ENCODE measurements at places on chromosomes 1 and 21. TPM values are rescaled to one million over a fixed set of nuclear protein-coding genes. Genes with fewer than 3 reads are reported as not detected.

HFM1 gene
- polyA plus RNA-seq = 7.8 TPM

AIM2 gene
- 0.03 TPM for polyA plus RNA-seq

LAMB3 gene
- 3.7 TPM for polyA plus RNA-seq

RGSL1 gene
- polyA plus RNA-seq = not detected

ALX3 gene
- polyA plus RNA-seq = not detected

RIMKLA gene
- polyA plus RNA-seq = 0.80 TPM

BPNT1 gene
- 5.4 TPM for polyA plus RNA-seq

F13B gene
- not detected for polyA plus RNA-seq

EFNA1 gene
- polyA plus RNA-seq = 104 TPM

B3GALT2 gene
- polyA plus RNA-seq = 24.7 TPM

ILDR2 gene
- polyA plus RNA-seq = 0.29 TPM

C1orf216 gene
- 4.6 TPM for polyA plus RNA-seq

PRR9 gene
- not detected for polyA plus RNA-seq

UBE2U gene
- polyA plus RNA-seq = not detected

REN gene
- polyA plus RNA-seq = not detected

TEDDM1 gene
- polyA plus RNA-seq = not detected

KIF14 gene
- polyA plus RNA-seq = under 0.01 TPM

PKP1 gene
- polyA plus RNA-seq = 0.37 TPM

GUCA2A gene
- not detected for polyA plus RNA-seq

KRTAP23-1 gene
- not detected for polyA plus RNA-seq

CDA gene
- polyA plus RNA-seq = 5.1 TPM

CELA3B gene
- 0.13 TPM for polyA plus RNA-seq

HPDL gene
- polyA plus RNA-seq = 0.37 TPM

ARF1 gene
- polyA plus RNA-seq = 204 TPM

KRTAP19-3 gene
- not detected for polyA plus RNA-seq

DMRTB1 gene
- not detected for polyA plus RNA-seq

LIN9 gene
- 5.8 TPM for polyA plus RNA-seq

OR2T11 gene
- polyA plus RNA-seq = not detected

DMRTA2 gene
- polyA plus RNA-seq = not detected

MIER1 gene
- 10.6 TPM for polyA plus RNA-seq

NRIP1 gene
- 4.5 TPM for polyA plus RNA-seq

SPATA1 gene
- polyA plus RNA-seq = 1.5 TPM

LCE2B gene
- not detected for polyA plus RNA-seq

FLG2 gene
- polyA plus RNA-seq = not detected

SPAG17 gene
- not detected for polyA plus RNA-seq

SRRM1 gene
- 83.0 TPM for polyA plus RNA-seq

RHD gene
- not detected for polyA plus RNA-seq

MX1 gene
- polyA plus RNA-seq = 14.0 TPM

EPHA2 gene
- polyA plus RNA-seq = 7.8 TPM

VWA5B1 gene
- 0.03 TPM for polyA plus RNA-seq

CNKSR1 gene
- 0.84 TPM for polyA plus RNA-seq

CYP4Z1 gene
- 0.09 TPM for polyA plus RNA-seq

INAVA gene
- 0.01 TPM for polyA plus RNA-seq

RNU1-2 gene
- polyA plus RNA-seq = not detected

VSIG8 gene
- 0.44 TPM for polyA plus RNA-seq

TLR5 gene
- polyA plus RNA-seq = 0.45 TPM

DEGS1 gene
- 48.5 TPM for polyA plus RNA-seq

PRKAA2 gene
- 23.7 TPM for polyA plus RNA-seq

COL6A1 gene
- polyA plus RNA-seq = 388 TPM

Data from heart right ventricle (tissue), 16 donors.